ENCODE measurements at places on chromosomes 6 and 20.

- no peak for DNase-seq
Observed at GRCh38 chr6:38266921-38267354, 372.8 kb downstream of the BTBD9 start.

- no peak for DNase-seq
Observed at GRCh38 chr6:141657812-141658211, 474.9 kb upstream of the GJE1 start.

GRCh38 chr20:57536771-57537724, 12.1 kb upstream of the CTCFL start:
- no peak for DNase-seq

GRCh38 chr20:37390503-37390890, 44.6 kb downstream of the SRC start:
- no peak for DNase-seq

DNA sequence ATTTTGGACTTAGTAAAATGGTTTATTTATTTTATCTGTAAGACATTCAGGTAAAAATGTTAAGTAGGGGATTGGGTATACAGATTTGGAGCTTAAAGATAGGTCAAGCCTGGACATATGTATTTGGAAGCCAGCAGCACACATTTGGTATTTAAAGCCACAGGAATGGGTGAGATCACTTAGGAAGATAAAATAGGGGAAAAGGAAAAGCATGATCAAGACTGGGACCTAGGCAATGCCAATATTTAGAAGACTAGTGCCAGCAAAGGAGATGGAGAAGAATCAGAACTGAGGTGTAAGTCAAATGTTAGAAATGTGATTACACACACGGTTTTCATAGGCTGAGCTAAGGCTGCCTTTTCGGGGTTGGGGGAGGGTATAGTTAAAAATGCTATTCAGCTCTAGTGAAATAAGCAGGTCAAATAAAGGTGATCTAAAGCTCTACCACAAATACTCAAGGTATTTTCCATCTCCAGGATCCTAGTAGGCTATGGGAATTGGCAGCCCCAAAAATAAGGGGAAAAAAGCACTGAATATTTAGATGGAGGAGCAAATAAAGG, 20.6 kb downstream of the SLC2A12 start:
- no peak for DNase-seq

DNA sequence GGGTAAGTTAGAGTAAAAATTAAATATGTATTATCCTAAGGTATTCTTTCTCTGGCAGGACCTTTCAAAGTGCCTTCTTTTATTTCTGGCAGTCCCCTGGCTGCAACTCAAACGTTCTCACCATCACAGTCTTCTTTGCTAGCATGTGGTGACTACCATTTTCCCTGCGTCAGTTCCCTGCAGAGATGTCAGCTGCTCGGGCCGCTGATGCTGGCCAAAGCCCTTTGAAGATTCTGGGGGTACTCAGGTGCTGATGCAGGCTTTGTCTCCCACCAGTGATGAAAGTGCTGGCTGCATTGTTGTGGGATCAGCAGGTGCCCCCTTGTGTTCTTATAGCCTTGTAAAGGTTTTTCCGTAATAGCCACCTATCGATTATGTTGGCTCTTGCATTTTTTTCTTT, 140.1 kb downstream of the BTBD3 start:
- no peak for DNase-seq

- DNase-seq, result no peak
Observed at GRCh38 chr6:35030099-35030498, 111.0 kb downstream of the TCP11 start.

- no peak for DNase-seq
Observed at GRCh38 chr6:130417951-130418350, 52.1 kb downstream of the TMEM200A start.

DNA sequence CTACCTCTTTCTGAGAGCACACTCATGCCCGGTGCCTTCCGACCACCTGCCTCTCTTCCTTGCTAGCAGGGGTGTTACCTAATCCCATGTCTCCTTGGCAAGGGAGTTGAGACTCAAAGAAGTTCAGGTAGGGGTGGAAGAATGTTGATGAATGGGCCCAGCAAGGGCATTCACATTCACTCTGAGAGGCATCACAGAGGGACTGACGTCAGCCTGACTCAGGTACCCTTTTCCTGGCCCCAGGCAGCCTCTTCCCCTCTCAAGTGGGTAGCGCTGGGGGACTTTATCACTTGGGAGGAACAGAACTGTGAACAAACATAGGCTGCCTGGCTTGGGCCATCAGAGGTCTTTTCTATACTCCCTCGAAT, 35.3 kb downstream of the HM13 start:
- DNase-seq, result no peak

DNA sequence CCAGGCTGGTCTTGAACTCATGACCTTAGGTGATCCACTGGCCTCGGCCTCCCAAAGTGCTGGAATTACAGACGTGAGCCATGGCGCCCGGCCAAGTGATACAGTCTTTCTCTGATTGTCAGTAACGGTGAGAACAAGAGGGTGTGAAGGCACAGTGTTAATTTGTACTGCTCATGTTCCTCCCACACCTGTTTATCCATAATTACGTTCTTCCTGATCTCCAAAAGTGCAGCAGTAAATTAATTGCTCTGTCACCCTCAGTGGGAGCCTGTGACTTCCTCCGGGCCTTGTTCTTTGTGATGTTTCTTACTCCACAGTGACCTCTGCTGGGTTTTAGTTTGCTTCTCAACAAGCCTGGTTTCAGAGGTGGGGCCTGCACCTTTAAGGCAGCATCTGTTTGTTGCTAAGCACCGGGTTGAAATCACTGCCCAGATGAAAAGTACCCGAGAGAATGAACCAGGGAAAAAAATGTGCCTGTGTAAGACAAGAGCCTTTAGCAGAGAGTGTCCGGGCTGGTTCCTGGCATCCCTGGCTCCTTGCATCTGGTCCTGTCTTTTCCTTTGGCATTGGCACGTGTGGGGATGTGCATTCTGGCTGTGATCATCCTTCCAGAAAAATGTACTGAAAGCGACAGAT, 89.1 kb upstream of the CLDN20 start:
- peak; percentile 47 for DNase-seq

GRCh38 chr6:144305567-144305966, 20.4 kb downstream of the UTRN start:
- no peak for DNase-seq

- no peak for DNase-seq
Observed at GRCh38 chr20:61954276-61955021, 111.2 kb downstream of the TAF4 start.

- DNase-seq, result no peak
Observed at GRCh38 chr20:34389954-34390555, 27.0 kb downstream of the ITCH start.

DNA sequence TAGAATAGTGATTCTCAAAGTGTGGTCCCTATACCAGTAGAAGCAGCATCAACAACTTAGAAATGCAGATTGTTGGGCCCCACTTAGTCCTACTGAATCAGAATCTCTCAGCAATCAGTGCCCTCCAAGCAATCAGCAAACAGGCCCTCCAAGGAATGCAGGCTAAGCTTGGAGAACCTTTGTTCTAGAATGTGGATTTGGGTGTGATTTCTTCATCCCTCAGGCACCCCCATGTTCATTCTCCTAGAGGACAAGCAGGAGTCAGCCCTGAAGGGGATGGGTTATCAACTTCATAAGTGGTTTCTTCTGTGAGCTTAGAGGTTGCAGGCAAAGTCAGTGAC, 40.5 kb upstream of the TAF8 start:
- no peak for DNase-seq

DNA sequence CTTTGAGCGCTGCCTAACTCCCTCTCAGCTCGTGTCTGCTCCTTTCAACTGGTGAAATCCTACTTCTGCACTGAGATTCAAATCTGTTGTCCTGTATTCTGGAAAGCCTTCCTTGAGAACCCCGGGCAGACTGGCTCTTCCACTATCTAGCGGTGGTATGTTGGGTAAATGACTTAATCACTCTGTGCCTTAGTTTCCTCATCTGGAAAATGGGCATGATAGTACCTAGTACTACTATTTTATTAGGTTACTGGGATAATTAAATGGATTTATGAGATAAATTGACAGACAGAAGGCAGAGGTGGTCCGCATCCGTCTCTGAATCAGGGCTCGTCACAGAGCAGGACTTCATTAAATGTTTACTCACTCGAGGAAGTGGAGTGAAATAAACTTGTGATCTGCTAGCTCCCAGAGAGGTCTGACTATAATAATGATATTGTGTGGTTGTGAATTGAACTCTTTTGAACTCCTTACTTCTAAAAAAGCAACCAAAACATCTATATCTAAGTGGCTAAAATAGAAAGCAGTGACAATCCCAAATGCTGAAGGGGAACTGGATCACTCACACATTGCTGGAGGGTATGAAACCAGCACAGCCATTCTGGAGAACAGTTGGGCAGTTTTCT, 26.6 kb downstream of the PPP1R16B start:
- no peak for DNase-seq

- no peak for DNase-seq
Observed at GRCh38 chr6:39041072-39041471, 7.5 kb upstream of the GLP1R start.

- no peak for DNase-seq
Observed at GRCh38 chr20:36446557-36446956, 94.8 kb upstream of the MYL9 start.

DNA sequence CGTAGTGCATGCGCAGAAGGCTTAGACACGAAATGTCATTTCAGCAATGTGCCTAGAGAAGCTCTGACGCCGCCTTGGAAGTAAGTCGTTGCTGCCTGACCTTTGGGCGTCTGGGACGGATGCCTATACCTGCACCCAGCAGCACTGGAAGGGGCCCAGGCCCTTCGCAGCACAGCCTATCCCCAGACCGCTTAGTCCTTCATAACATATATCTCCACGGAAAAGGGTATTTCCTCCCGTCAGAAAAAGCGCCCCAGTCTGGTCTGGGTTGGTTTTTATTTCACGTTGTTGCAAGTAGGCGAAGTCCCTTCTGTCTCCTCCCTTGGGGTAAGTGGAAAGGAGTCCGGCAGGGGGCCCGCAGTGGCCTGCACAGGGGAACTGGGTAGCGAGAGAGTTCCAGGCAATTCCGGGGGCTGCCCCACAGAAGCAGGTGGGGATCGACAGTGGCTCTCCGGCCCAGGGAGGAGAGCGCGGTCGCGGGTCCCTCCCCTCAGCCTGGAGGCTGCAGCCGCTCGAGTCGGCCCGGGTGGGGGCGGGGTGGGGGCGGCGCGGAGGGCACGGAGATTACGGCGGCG, 559 bp upstream of the EYA4 start:
- DNase-seq, result no peak

GRCh38 chr6:161498359-161498758, 224.5 kb upstream of the AGPAT4 start:
- DNase-seq, result no peak

GRCh38 chr6:17115251-17116116, 13.6 kb downstream of the STMND1 start:
- no peak for DNase-seq

- DNase-seq, result no peak
Observed at GRCh38 chr6:112511441-112511840, 164.3 kb downstream of the RFPL4B start.

DNA sequence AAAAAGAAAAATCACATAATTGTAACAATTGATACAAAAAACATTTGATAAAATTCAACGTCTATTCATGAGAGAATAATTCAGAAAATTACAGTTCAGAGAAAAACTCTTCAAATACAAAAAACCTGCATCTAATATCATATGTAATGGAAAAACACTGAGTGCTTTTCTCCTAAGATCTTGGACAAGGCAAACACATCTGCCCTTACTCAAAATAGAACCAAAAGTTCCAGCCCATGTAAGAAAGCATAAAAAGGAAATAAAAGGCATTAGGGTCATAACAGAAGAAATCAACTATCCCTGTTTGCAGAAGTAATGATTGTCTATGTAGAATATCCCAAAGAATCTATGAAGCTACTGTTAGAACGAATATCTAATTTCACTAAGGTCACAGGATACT, 721.4 kb downstream of the RFPL4B start:
- no peak for DNase-seq

DNA sequence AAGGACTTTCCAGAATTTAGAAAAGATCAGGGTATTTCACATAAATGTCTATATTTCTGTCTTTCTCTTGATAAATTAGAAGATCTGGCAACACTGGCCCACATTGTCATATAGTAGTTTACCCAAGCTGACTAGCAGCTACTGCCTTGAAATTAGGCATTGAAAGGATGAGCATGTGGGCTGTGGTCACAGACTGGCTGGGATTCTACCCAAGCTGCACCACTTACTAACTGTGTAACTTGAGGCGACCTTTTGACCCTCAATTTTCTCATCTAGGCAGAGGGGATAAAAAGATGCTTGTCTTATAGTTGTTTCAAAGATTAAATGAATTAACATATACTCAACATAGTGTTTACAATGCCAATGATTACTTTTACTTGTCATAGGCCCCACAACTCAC, 152.7 kb upstream of the BMP2 start:
- DNase-seq, result no peak

GRCh38 chr6:77548190-77548589, 84.9 kb upstream of the HTR1B start:
- no peak for DNase-seq

DNA sequence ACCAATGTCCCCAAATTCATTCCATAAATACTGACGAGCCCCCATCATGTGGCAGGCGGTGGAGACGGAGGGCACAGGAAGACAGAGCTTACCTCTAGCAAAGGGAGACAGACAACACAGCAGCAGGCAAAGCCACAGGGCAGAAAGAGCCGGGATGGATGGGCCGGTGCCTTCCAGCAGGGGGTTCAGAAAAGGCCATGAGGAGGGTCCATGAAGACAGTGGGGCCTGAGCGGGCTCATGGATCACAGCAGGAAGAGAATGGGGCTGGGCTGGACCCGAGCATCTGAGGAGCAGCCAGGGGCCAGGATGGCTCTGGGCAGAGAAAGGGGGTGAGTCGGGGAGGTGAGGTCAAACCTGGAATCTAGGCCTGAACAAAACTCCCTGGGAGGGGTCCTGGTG, 42.0 kb downstream of the PREX1 start:
- DNase-seq, result no peak

GRCh38 chr6:133567636-133568035, 321.3 kb upstream of the TCF21 start:
- DNase-seq, result no peak

GRCh38 chr6:153957394-153957793, 81.6 kb upstream of the OPRM1 start:
- no peak for DNase-seq

DNA sequence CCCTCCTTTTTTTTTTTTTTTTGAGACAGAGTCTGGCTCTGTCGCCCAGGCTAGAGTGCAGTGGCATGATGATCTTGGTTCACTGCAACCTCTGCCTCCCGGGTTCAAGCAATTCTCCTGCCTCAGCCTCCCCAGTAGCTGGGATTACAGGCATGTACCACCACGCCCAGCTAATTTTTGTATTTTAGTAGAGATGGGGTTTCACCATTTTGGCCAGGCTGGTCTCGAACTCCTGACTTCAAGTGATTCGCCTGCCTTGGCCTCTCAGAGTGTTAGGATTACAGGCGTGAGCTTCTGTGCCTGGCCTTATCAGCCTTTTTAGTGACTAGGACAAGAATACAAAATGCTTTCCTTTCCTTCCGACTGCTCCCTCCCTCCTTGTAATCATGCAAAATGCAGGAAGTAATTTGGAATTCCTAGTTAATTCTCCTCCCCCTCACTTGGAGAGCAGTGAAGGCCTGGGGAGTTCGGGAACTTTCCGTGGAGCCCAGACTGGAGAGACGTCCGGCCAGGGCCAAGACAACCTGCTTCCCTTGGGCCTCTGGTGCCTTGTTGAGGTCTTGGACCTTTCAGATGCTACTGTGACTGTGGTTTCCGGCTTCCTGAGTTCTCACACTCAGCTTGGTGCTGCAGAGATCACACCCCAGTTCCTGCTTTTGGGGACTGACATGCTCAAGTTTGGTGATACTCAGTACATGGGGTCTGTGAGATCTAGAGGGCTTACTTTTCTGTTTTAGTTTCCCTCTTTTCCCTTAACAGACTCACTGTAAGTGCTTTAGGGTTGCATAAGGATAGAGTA, 3.9 kb upstream of the PHF20 start:
- DNase-seq, result peak; percentile 39
